Mesenteric fat pad (tissue), 1 donor: ENCODE measurements at places on chromosomes 7 and 10. TPM values are rescaled to one million over a fixed set of nuclear protein-coding genes. Genes with fewer than 3 reads are reported as not detected.

DNA sequence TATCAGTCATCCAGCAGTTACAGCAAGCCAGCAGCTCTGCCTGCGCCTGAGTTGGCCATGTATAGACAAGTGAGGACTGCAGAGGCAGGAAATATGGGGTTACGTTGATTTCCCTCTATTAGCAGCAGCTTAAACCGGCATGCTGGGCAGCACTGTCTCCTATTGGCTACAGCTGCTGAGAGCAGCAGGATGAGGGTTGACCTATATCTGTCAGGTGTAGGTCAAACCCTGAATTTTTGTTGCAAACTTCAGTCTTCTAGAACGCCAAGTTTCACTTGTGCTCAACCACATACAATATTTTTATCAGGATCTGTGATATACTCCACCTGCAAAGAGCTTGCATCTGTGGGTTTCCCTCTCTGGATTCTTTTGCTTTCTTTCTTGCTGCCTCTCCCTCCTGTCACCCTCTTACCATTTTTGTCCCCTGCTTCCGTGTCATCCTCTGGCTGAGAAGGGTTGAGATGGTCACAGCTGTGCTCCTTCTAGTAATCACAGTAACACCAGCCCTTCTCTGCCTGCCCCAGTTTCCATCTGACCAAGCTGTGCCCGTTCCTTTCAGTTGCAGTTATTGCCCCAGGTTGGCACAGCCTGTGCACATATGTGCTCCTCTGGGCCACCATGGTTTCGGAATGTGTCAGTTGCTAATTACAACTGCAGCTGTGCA lies 23.8 kb upstream of the GLCCI1 start:
- no peak for DNase-seq

DNA sequence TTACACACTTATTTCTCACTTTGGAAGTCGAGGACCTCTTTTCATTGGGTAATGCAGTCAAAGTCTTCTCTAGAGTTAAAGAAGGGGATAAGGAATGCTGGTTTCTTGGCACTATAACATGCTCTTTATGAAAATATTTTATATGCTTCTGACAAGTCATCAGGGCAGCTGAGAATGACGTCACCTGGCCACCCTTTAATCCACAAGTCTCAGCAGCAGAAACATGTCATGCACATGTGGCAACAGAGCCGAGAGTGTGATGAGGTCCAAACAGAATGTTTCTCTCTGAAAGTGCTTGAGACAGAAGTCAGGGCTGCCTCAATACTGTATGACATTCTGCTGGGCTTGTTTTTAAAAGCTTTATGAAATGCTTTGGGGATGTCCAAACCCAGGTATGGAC lies 63.5 kb upstream of the C10orf90 start:
- no peak for DNase-seq

DNA sequence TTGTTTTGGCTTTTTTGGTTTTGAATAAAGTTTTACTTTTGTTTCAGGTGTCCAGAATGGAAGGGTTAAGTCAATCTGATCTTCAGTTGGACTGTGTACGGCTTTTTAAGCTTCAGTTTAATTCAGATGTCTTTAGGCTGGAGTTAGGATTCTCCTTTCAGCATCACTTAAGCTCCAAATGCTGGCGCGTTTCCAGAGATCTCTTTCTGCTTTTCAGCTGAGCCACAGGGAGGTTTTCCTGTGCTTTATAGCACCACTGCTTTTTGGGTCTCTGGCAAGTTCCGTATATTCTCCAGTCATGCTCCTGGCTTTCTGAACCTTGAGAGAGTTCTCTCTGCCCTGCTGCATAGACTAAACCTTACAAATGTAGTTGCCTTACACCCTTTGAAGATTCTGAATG lies 60.0 kb downstream of the VTI1A start:
- DNase-seq: no peak

DNA sequence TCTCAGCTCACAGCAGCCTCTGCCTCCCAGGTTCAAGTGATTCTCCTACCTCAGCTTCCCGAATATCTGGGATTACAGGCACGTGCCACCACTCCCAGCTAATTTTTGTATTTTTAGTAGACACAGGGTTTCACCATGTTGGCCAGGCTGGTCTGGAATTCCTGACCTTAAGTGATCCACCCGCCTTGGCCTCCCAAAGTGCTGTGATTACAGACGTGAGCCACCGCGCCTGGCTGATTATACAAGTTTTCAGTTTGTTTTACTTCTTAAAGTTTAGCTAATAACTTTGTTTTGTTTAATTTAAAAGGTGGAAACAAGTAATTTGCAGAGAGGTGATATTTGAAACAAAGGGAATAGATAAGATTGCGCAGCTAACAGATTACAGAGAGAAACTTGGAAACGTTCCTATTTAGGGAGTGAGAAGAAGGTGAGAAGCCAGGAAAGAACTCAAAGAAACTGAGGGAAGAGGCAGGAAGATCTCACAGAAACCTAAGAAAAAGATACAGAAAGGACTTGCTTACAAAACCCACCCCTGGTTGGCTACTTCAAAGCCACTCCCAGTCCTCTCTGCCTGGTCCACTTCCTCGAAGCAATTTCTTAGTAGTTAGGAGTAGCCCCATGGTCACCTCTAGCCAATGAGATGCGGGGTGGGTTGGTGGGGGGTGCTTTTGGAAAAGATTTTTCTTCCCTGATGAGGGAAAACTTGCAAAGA lies 15.0 kb upstream of the PDLIM1 start:
- no peak for DNase-seq

GRCh38 chr7:70376561-70377031 lies 755.3 kb upstream of the GALNT17 start:
- DNase-seq: no peak

DNA sequence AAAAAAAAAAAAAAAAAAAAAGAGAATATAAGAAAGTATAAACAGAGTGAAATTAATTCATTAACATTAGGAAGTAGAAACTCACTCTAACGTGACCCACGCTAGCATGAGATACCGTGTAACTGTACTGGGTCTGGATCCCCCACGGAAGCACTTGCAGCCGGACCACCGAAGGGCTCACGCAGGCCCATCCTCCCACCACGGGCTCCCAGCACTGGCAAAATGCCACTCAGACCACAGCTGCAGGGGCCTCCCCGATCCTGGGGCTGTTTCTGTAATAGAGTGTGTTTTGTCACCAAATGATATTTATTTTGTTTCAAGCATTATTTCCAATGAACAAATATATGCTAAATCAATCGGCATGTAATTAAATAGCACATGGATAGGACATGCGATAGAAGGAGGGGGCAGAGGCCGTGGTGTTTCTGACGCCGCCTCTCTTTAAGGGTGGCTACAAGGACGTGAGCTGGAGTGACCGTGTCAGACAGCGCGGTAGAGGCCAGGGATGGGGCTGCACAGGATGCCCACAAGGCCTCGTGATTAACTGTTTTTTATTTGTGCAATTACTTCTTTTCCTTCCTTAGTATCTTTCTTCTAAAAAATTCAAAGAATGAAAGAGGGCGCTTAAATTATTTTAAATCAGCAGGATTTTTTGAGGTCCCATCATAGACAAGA lies 568.5 kb downstream of the PTPRN2 start:
- peak; percentile 67 for DNase-seq

- no peak for DNase-seq
These were observed 347.7 kb downstream of the POM121L12 start for GRCh38 chr7:53383131-53383530.

UNCX gene
- not detected for total RNA-seq

PDE6C gene
- not detected for total RNA-seq

IL6 gene
- 385 TPM for total RNA-seq

PAX4 gene
- total RNA-seq: not detected
